EL (cell line): ENCODE measurements at places on chromosomes 11 and 22.
A peak's percentile ranks its signal among the peaks of the same experiment; 100 is the strongest.

- DNase-seq: no peak
These were observed 1351.9 kb downstream of the BRD1 start for GRCh38 chr22:48475661-48476345.

DNA sequence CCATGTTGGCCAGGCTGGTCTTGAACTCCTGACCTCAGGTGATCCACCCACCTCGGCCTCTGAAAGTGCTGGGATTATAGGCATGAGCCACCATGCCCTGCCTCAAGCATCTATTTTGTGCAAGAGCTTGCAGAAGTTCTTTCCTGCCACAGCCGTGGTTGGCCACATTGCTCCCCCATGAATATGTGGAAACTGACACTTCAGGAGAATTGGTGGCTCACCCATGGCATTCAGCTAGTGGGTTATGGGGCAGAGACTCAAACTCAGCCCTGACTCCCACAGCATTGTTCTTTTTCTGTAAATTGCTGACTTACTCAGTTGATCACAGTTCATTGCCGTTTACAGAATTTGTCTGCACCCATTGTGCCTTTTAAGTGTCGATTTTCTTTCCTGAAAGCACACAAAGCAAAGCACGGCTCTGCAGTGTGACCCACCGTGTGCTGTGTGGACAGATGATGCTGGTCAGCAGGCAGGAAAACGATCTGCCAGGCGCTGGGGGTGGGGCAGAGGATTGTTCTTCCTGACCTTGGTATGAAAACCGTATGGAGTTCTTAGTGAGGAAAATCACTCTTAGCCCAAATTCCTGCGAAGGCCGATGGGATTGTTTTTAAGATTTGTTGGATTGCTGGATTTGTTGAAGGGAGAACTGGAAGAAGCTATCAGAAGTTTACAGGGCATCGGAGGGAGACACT lies 115.6 kb downstream of the PTPRJ start:
- DNase-seq: no peak

- no peak for DNase-seq
These were observed 516.9 kb upstream of the TENM4 start for GRCh38 chr11:79957702-79958101.

- DNase-seq: no peak
These were observed 96.1 kb downstream of the MORC2 start for GRCh38 chr22:30872285-30873041.

DNA sequence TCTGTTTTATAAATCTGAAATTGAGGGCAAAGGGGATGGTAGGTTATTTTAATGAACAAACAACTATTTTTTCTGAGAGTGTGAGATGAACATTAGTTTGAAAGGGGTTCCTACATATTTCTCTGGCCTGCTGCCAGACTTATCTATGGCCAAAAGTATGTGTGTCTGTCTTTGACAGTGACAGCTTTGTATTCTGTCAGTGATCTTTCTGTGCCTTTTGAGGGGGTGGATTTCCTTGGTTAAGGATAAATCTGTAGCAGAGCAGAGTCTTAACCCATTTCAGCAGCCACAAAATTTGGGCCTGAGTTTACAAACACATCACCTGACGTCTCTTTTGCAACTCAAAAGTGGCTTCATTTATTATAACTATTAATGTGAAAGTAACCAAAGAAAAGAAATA lies 30.9 kb downstream of the ZFTA start:
- no peak for DNase-seq

- DNase-seq: no peak
These were observed 1.9 kb downstream of the FBXO7 start for GRCh38 chr22:32476281-32477195.

GRCh38 chr22:48710410-48710809 lies 1117.3 kb downstream of the BRD1 start:
- DNase-seq: no peak

GRCh38 chr11:36726420-36726819 lies 128.4 kb upstream of the RAG2 start:
- DNase-seq: no peak

GRCh38 chr11:112778877-112779266 lies 182.3 kb upstream of the NCAM1 start:
- DNase-seq: no peak

GRCh38 chr11:27875831-27876775 lies 175.8 kb upstream of the BDNF start:
- DNase-seq: no peak

DNA sequence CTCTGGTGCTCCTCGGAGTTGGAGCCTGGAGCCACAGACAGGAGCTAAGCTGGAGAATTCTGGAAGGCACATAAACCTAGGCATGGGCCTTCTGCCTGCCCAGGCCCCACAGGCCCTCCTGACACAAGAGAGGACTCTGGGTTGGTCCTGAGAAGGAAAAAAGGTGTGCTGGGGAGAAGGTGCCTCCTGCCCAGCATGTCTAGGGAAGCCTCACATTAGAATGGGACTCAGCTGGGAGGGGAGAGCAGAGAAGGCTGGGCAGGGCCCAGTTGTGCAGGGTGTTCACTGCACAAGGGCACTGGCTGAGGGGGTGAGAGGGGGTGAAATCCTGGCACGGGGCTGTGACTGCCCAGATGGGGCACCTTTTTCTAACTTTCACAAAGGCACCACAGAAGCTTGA lies 39.4 kb upstream of the WNT11 start:
- DNase-seq: no peak

DNA sequence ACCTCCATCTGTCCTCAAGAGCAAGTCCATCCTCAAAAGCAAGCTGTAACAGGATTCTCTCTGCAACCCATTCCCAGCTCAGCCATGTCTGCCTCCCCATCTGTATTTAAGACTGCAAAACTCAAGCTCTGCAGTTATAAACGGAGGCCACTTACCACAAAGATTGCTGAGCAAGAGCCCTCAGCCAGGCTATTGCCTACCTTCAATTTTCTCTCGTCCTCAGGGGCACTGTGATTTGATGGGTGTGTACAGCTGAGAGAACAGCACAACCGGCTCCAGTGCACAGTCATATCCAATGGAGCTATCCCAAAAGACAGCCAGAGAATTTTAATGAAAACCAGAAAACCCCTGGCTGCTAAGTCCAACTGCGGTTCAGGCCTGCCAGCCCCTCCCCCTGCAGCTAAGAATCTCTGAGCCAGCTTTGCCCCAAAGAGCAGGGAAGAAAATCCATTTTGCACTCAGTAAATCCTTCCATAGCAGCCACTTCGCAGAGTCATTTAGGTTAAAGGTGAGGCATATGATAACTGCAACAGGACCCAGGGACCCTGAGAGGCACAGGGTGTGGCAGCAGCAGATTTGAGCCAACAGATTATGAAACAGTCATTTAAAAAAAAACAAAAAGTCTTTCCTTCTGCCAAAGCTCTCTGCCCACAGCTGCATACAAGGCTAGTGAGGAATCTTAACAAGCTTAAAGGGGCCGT lies 37.6 kb downstream of the RAB30 start:
- peak; percentile 75 for DNase-seq

- no peak for DNase-seq
These were observed 371.0 kb downstream of the JRKL start for GRCh38 chr11:96760815-96761214.

DNA sequence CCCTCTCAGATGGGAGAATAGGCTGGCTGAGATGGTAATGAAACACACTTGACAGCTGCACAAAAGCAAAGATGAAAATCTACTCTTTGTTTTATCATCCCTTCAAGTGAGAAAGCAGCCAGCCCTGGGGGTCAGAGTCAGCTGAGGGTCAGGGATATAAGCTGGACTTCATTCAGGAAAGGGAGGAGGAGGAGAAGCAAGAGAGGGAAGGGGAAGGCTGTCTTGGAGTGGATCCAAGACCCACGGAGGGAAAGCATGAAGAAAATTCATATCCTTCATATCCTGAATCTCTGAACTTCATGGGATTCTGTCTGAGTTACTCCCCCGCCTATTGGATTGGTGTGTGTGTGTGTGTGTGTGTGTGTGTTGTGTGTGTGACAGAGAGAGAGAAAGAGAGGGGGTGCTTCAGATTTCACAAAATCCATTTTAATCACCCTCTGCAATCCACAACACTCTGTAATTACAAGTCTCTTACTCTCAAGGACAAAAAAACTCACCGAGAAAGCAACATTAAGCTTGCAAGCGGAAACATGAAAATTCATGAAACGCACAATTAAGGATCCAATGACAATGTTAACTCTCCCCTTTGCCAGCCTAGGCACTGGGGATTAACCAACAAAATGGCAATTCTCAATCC lies 327.7 kb downstream of the TENM4 start:
- no peak for DNase-seq

GRCh38 chr11:103114836-103115235 lies 5.6 kb downstream of the DYNC2H1 start:
- DNase-seq: no peak

GRCh38 chr11:62791501-62792201 lies at the start of gene TMEM223:
Gene TMEM223 (minus strand): TSS chr11:62792006. CDS start chr11:62791994, 12 bp downstream.
- DNase-seq: peak; percentile 84

- peak; percentile 52 for DNase-seq
These were observed 44.2 kb downstream of the LMO1 start for GRCh38 chr11:8219257-8220021.

- no peak for DNase-seq
These were observed 41.4 kb downstream of the DNHD1 start for GRCh38 chr11:6538456-6538855.

DNA sequence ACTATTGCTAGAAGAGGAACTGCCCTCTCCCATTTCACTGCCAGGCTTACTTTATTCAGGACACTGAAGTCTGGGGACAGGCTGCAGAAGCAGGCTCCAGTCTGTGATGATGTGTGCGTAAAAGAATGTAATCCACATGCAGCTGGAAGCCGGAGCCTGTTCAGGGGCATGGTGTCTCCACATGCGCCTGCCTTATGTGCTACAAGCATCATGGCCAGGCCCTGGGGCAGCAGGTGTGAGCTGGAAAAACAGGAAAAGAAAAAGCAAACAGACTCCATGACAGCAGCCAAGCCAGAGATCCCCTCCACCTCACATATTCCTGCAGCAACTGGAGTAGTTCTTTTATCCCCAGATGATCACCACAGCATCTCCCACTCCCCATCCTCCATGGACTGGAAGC lies 33.4 kb downstream of the ARFGAP2 start:
- DNase-seq: peak; percentile 94

DNA sequence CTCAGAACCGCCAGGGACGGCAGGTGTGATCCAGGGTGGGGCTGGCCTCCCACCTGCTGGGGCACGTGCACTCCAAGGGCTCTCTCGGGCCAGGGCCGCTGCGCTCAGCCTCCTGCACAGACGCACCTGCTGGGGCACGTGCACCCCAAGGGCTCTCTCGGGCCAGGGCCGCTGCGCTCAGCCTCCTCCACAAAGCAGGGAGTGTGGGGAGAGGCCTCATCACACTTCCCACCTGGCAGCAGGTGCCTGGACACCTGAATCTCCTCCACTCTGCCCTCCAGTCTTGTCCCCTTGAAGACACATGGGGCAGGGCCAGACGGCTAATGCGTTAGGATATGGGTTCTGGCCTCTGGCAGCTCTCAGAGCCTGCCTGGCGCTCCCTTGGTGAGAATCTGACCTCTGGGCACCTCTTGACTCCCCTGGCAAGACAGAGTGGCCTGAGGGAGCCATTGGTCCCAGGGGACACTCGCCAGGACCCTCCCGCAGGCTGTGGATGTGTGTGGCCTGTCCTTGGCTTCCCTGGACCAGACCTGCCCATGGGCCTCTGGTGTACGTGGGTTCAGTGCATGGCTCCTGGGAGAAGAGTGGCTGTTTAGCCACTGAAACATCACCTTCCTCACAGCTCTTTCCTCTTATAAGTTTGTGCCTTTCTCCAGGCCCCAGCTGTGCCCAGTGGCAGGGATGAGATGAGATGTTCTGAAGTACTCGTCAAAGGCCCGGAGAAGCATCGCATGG lies 73.5 kb downstream of the BRD1 start:
- DNase-seq: no peak

GRCh38 chr11:121755191-121755590 lies 302.4 kb upstream of the SORL1-AS1 start:
- no peak for DNase-seq

- DNase-seq: no peak
These were observed 511.2 kb downstream of the BUD13 start for GRCh38 chr11:116261606-116262005.

GRCh38 chr11:72783144-72783905 lies 10.5 kb downstream of the STARD10 start:
- DNase-seq: no peak

- peak; percentile 54 for DNase-seq
These were observed 55.0 kb upstream of the DEPDC7 start for GRCh38 chr11:32960553-32961164.

DNA sequence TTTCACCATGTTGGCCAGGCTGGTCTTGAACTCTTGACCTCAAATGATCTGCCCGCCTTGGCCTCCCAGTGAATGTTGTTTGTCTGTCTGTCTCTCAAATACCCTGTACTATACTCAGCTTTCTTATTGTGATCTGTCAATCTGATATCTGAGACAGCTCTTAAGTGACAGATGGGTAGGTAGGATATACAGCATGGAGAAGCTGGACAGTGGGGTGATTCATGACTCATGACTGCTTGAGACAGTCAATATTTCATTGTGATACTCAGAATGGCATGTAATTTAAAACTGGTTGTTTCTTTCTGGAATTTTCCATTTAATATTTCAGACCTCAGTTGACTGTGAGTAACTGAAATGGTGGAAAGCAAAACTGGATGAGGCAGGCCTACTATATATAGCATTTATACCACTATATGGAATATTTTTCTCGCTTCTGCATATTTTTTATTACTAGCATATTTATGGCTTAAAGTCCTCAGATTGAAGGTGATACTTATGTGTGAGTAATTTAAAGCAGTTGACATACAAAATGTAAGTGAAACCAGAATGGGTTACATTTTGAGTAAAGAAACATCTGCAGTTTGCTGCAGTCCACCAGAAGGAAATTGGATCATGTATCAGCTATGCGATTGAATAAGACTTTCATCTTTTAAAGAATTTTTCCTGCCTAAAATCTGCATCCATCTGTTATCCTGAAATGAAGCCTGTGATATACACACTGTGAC lies 22.3 kb downstream of the ARHGAP42 start:
- peak; percentile 16 for DNase-seq

DNA sequence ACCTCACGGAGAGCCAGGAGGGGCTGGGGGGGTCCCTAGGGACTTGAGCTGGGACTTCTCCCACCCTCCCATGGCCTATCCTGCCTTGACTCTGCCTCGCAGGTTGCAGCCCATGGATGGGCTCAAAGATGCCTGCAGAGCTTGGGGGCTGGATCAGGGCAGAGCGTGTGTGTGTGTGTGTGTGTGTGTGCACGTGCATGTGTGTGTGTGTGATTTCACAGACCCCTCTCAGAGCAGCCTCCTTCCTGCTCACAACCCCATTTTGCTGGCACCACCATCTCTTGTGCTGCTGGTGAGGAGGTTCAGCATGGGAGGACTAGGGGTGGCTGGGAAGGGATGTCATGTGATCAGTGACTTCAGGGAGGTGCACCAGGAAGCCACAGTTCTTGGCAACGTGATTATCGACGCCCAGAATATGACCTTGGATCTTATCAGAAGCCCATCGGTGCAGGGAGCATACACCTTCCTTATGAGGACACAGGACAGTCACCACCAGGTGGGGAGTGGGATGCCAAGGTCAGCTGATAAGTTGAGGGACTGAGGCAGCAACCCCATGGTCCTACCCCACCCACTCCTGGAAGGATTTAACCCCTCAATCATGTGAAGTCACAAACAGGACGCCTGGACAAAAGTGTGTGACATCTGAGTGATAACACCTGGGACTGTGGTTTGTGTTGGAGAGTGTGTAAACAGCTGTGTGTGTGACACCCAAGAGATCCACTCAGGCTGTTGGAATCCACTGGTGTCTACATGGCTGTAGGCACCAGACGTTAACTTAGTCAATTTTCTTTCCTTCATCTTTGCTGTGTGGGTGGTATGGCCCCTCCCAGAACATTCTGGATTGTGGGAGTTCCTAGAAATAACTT lies 1.8 kb upstream of the NAALADL1 start:
- no peak for DNase-seq
